ENCODE measurements at places on chromosomes 12 and 14. TPM values are rescaled to one million over a fixed set of nuclear protein-coding genes. Genes with fewer than 3 reads are reported as not detected.

Gene RNASE1
- total RNA-seq = 198 TPM

Gene MEG3
- total RNA-seq = 466 TPM

Gene TGFB3
- 16.5 TPM for total RNA-seq

Gene PDZRN4
- total RNA-seq = 3.4 TPM

Gene OLR1
- total RNA-seq = 3.0 TPM

Gene CCDC38
- not detected for total RNA-seq

Gene KRT6B
- not detected for total RNA-seq

Gene KRT78
- not detected for total RNA-seq

Data from metanephros (tissue), 2 donors.